Effector CD4-positive, alpha-beta T cell (primary cell): ENCODE measurements at places on chromosomes 13 and 19.

DNA sequence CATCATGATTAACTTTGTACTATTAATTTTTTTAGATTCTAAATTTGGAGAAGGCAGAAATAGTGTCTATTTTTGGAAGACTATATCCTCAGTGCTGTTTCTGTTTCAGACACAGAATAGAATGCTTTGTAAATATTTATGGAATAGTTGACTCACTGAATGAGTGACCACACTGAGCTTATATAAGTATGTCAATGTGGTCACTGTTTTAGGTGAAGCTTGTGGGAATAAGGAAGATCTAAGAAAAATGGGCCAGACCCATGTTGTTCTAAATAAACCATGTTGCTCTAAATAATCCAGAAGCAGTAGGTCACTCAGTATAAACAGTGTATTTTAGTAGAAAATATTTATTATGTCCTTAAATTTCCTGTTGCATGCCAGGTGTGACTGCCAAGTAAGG is 45.5 kb upstream of the DACH1 start:
- no peak for DNase-seq

- no peak for DNase-seq
Measured at GRCh38 chr19:10899151-10899653, 27.8 kb downstream of the CARM1 start.

DNA sequence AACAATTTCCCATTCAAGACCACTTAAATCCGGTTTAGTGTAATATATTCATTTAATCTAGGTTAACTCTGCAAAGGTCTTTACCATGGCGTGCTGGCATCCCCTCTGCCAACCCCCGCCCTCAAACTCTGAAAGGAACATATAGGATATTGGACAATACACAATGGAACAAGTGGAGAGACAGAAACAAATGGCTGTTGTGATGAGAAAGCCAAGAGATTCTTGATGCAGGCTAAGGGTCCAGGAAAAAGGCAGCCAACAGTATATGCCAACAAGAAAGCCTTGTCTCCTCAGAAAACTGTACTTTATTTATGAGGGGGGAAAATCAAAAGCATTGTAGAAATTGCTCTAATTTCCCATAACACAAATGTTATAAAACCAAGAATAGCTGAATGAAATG is 407.3 kb upstream of the SGCG start:
- no peak for DNase-seq

DNA sequence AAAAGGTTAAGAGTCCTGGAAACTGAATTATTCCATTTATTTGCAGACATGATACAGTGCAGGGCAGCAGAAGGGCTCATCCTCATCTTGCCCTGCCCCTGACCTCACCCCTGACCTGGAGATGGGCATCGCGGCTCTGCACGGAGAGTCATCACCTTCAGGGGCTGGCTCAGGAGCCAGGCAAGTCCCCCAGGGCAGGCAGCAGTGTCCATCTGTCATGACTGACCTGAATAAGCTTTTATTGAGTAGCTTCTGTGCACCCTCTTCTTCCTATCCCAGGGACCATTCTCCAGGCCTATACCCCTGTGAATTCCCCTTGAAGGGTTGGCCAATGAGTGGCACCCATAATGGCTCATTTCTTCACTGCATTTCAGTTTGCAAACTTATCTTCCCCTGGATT is 484.2 kb downstream of the ZNF536 start:
- no peak for DNase-seq

- DNase-seq = no peak
Measured at GRCh38 chr13:31930490-31930889, 101.1 kb upstream of the FRY start.

GRCh38 chr13:93875547-93875946 is 603.9 kb downstream of the DCT start:
- DNase-seq = no peak

DNA sequence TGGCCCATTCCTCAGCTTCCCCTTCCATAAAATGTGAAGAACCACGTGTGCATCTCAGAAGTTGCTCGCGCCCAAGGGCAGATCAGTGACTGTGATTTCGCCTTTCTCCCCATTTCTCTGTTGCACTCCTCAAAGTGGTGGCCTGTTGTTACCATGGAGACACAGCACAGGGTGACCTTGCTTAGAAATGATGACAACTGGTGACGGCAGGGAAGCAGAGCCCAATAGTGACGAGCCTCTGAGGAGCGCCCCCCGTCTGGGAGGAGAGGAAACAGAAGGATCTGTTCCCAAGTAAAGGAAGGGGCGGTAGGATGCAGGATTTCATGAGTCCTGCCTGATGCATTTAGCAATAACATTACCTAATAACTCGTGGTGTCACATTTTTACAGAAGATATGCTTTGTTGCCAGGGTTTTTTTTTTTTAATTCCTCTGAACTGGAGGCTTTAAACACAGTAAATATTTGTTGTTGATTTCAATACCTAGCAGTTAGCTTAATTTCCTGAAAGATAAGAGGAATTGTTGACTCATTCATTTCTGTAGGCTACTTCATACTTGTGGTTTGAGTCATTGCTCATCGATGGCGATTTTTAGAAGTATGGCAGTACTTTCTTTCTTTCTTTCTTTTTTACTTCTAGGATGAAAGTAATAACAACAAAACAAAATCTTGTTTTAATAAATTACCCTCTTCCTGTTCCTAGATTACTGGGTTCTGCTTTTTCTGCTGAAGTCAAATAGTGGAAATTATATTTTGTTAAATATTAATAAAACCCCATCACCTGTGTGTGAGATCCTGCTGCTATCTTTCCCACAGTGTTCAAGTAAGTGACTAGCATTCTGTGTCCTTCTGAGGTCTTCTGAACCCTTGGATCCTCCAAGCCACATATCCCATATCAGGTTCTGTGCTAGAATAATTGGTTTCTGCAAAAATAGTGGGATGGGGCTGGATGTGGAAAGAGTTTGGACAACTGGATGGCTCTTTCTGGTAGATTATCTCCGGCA is 36.0 kb downstream of the MBNL2 start:
- DNase-seq = no peak

DNA sequence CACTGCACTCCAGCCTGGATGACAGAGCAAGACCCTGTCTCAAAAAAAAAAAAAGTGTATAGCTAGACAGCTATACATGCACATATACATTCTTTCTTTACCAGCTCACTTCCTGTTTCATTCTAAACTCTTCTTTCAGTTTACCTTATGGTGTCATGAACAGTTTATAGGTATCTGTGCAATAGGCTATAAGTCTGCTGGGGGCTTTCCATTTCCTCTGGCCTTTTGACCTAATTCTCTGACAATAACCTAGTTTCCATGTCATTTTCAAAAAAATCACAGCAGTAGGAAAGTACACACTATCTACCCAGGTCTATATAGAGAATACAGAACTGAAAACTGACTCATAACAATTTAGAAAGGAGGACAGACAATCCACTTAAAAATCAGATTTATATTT is 24.4 kb upstream of the URAD start:
- no peak for DNase-seq

GRCh38 chr19:41795031-41795461 is 1.3 kb upstream of the CEACAM3 start:
- DNase-seq = peak; percentile 53

- no peak for DNase-seq
Measured at GRCh38 chr19:17482877-17483604, 12.7 kb downstream of the SLC27A1 start.

- no peak for DNase-seq
Measured at GRCh38 chr13:32075170-32075851, 43.7 kb downstream of the FRY start.

DNA sequence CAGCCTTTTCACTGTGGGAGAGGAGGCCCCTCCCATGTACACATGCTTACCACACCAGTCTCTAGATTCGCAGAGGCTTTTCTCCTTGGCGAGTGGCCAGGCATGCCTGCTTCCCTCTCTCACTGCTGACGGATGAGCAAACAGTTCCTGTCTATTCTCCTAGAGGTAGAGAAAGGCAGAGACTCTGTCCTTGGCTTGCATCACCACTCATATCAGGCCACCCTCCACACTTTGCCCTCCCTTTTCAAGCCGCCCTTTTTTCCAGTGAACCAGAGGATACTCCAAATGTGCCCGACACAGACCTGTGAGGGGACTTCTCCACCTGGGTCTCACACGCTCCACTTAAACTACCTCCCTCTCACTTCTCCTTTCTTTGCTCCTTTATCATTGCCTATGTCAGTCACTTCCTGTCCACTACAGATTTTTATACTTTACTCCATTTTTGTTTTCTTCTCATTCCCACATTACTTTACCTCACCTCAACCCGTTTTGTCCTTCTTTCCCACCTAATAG is 284.6 kb downstream of the DNAJC15 start:
- DNase-seq = no peak

GRCh38 chr13:49021953-49022352 is 46.2 kb downstream of the FNDC3A start:
- no peak for DNase-seq

- no peak for DNase-seq
Measured at GRCh38 chr13:95714142-95714832, 37.3 kb downstream of the DNAJC3 start.

DNA sequence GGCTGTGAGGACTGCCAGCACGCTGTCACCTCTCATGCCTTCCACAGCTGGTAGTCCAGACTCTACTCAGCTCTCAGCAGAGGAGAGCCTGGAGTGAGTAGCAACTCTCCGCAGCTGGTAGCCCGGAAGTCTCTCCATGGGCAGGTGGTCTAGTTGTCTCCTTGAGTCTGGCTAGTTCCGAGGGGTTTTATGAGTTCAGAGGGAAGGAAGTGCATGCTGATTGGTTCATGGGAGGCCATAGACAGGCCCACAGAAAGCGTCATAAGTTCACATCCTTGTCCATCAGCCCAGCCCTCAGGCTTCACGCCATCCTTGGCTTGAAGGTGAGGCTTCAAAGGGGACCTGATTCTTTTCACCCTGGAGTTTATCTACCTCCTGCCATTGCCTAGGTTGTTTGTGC is 2662.4 kb upstream of the PCDH20 start:
- no peak for DNase-seq

DNA sequence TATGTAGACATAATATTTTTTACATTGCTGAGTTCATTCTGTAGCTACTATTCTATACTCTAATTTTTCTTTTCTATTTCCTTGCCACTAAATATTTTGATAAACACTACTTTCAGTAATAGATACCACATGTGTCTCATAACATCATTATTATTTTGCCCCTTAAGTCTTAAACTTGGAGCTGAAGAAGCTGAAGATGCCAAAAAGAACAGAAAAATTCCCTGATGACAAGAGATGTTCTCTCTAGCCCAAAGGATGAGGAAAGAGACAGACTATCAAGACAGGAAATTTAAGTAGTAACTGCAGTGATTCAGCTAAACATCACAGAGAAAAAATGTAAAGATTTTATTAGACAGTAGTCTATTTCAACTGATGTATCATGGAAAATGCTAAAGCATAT is 322.0 kb upstream of the KLHL1 start:
- DNase-seq = no peak

DNA sequence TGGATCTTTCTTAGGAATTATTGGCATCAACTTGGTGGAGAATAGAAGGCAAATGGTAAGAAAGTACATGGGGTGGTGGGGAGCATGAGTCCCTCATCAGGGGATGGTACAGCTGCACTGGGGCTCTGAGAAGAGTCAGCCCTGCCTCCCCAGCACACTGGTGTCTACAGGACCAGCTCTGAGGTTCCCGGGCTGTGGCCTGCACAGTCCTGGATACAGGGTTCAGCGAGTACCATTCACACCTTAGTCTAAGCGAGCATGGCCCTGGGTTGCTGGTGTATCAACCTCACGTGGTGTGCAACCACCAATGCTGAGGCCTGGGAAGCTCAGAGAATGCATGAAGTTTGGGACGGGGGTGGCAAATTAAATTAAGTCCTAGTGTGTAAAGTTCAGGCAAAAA is 10.1 kb downstream of the TMEM255B start:
- no peak for DNase-seq

GRCh38 chr13:101454767-101455166 is 2.3 kb downstream of the ITGBL1 start:
- no peak for DNase-seq

DNA sequence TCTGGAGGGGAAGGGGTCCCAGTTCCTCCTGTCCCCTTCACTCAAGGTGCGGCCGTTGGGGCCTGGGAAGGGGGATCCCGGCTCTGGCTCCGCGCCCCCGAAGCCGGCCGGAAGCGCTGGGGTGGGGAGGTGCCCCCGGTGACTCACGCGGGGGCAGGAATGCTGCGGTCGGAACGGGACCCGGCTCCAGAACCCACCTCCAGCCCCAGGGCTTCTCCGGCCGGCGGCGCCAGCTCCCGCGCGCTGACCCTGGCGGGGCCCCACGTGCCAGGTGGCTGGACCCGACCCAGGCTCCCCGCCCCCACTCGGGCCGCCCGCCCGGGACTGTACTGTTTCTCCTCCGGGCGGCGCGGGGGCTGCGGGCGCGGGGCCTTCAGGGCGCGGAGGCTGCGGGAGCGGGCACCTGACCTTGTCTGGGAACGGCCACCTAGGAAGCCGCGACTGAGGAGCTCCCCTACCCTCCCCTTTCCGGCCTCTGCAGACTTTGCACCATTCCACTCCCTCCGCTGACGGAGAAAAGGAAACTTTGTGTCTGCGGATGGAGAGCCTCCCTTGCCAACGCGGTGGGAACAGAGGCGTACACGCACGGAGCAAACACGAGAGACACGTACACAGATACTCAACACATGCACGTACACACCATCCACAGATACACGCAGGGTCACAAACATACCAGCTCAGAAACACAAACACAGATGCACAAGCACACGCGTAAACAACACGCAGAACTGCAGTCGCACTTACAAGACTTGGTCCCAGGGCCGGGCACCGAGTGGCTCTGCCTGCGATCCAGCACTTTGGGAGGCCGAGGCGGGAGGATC is 7.2 kb downstream of the AXL start:
- DNase-seq = peak; percentile 19

- no peak for DNase-seq
Measured at GRCh38 chr13:108662528-108662927, 33.1 kb downstream of the MYO16 start.

GRCh38 chr19:4152241-4152998 is 1.0 kb upstream of the CREB3L3 start:
- DNase-seq = no peak

- DNase-seq = no peak
Measured at GRCh38 chr19:30419568-30420180, 47.5 kb downstream of the ZNF536 start.

GRCh38 chr19:32318884-32319520 is 26.4 kb upstream of the ZNF507 start:
- no peak for DNase-seq

GRCh38 chr13:64127856-64128255 is 2712.2 kb upstream of the PCDH20 start:
- DNase-seq = no peak
